Left lung (tissue), 14 donors: ENCODE measurements at places on chromosomes 1 and 21. TPM values are rescaled to one million over a fixed set of nuclear protein-coding genes. Genes with fewer than 3 reads are reported as not detected.

HEYL gene
- 12.6 TPM for total RNA-seq

RUNX3 gene
- total RNA-seq, result 8.7 TPM

TRIM63 gene
- 0.26 TPM for total RNA-seq

DNA sequence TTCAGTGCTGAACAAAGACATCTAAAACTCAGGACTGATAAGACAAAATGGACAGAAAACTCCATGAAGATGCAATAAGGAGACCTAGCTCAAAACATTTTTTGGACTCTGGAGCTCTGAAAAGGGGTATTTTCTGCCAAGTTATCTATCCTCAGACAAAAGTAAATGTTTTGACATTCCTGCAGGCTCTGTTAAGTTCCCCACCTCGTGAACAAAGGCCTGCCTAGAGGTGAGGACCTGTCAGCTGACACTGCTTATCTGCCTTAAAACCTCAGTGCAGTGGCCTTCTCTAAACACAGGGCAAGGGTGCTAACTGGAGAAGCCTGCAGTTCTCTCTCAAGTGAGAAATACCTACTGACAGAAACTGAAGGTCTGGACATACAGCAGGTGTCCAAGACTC, 41.1 kb downstream of the COLGALT2 start:
- no peaks in the 10 kb centered on the region for H3K27me3 ChIP-seq
- no peaks in the 10 kb centered on the region for H3K36me3 ChIP-seq
- no peaks in the 10 kb centered on the region for H3K4me1 ChIP-seq

GRCh38 chr1:33295450-33296081, 25.3 kb downstream of the A3GALT2 start:
- peak overlapping the region; percentile 33 for H3K27ac ChIP-seq
- H3K4me3 ChIP-seq, result no peak overlapping the region
- peaks cover 26% of the 10 kb centered on the region for H3K4me1 ChIP-seq
- H3K27me3 ChIP-seq, result no peaks in the 10 kb centered on the region
- peak; percentile 90 for DNase-seq

VWA1 gene
- 147 TPM for total RNA-seq

ETNK2 gene
- 6.4 TPM for total RNA-seq

NT5C1A gene
- total RNA-seq, result 0.42 TPM
